Muscle of back (tissue), 13 donors: ENCODE measurements at places on chromosomes 4 and X. TPM values are rescaled to one million over a fixed set of nuclear protein-coding genes. Genes with fewer than 3 reads are reported as not detected.

Gene GAGE2A
- polyA plus RNA-seq, result not detected

Gene UGT2A1
- polyA plus RNA-seq, result not detected

Gene BMP3
- 0.82 TPM for polyA plus RNA-seq

Gene OPHN1
- polyA plus RNA-seq, result 15.3 TPM

Gene CXCR3
- 0.08 TPM for polyA plus RNA-seq

Gene GNRHR
- 0.29 TPM for polyA plus RNA-seq

Gene NOA1
- 19.6 TPM for polyA plus RNA-seq

Gene CDX4
- not detected for polyA plus RNA-seq

Gene S100P
- polyA plus RNA-seq, result 1.9 TPM

Gene PDE6B
- polyA plus RNA-seq, result 12.5 TPM

Gene IL2
- polyA plus RNA-seq, result not detected

Gene GPR101
- polyA plus RNA-seq, result not detected

Gene SSX3
- polyA plus RNA-seq, result not detected

Gene CYP4V2
- polyA plus RNA-seq, result 2.6 TPM

Gene ASB12
- 24.5 TPM for polyA plus RNA-seq

Gene TLR1
- 2.5 TPM for polyA plus RNA-seq

Gene HSD17B11
- polyA plus RNA-seq, result 26.5 TPM

Gene AVPR2
- polyA plus RNA-seq, result 0.48 TPM

Gene CACNA1F
- not detected for polyA plus RNA-seq

Gene PNMA6F
- not detected for polyA plus RNA-seq

Gene IL21
- not detected for polyA plus RNA-seq

Gene SAGE1
- polyA plus RNA-seq, result not detected

Gene FRAS1
- 5.9 TPM for polyA plus RNA-seq

Gene HMGN5
- polyA plus RNA-seq, result 4.8 TPM

Gene STX18
- 23.9 TPM for polyA plus RNA-seq

Gene ERCC6L
- polyA plus RNA-seq, result 2.3 TPM

Gene ZNF280C
- polyA plus RNA-seq, result 6.5 TPM

Gene FRYL
- 21.3 TPM for polyA plus RNA-seq

Gene BANK1
- 0.52 TPM for polyA plus RNA-seq

Gene CSAG1
- polyA plus RNA-seq, result not detected

Gene TXK
- 0.44 TPM for polyA plus RNA-seq

Gene EPGN
- polyA plus RNA-seq, result 0.75 TPM

Gene FOXR2
- not detected for polyA plus RNA-seq
